ENCODE measurements at places on chromosomes 7 and 10.

DNA sequence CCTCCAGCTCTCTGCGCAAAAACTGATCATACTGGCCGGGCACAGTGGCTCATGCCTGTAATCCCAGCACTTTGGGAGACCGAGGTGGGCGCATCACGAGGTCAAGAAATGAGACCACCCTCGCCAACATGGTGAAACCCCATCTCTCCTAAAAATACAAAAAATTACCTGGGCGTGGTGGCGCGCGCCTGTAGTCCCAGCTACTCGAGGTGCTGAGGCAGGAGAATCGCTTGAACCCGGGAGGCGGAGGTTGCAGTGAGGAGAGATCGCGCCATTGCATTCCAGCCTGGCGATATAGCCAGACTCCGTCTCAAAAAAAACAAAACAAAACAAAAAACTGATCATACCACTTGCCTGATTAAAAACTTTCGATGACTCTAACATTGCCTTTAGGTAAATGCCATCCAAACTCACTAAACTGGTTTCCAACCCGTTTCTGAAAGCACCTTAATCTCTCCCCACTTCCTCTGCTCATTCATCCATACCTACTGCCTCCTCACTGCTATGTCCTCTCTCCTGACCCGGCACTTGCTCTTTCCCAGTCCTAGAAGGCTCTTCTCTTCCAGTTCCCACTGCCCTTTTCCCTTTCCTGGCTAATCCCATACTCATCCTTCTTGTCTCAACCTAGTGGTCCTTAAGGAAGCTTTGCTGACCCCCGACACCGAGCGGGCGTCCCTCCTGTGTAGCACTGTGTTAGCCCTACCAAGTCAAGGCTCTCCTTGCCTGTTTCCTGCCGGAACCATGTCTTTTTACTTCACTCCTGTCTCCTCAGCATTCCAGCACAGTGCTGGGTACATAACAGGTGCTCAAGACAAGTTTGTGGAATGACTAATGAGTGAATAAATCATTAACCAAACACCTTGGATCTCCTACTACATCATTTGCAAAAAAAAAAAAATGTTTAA, 686 bp upstream of the MIOS start:
- peak; percentile 44 for DNase-seq

DNA sequence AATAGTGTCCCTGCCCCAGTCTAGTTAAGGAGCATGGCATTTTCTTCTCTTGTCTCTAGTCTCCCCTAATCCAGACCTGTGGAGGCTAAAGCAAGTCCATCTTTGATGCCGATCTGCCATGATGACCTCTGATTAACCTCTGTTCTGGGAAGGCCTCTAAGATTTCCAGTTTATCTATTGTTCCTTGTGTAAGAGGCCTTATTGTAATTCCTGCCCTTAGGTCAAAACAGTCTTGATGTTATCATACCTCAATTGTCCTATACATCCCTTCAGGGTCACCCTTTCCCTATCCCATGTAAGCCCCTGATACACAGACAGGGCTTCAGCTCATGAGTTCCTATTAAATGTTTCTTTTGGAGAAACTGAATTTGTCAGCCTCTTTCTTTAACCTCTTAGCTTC, 4.9 kb upstream of the ZMIZ2 start:
- no peak for DNase-seq

DNA sequence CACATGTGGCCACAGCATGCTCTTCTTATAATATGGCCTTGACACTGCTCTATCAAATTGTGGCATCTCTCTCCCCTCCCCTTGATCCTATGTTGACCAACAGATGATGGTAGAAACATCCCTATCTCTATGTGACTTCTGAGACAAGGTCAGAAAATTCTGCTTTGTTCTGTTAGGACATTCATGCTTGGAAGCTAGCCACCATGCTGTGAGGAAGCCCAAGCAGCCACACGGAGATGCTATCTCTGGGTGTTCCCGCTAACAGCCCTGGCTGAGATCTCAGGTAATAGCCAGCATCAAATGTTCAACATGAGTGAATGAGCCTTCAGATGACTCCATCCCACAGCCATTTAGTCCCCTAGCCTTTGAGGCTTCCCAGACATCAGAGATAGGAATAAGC, 36.8 kb upstream of the CPXM2 start:
- no peak for DNase-seq

- no peak for DNase-seq
Observed at GRCh38 chr7:122864016-122864415, 22.2 kb downstream of the CADPS2 start.

GRCh38 chr7:25775999-25776743, 375.8 kb upstream of the NFE2L3 start:
- DNase-seq: no peak

DNA sequence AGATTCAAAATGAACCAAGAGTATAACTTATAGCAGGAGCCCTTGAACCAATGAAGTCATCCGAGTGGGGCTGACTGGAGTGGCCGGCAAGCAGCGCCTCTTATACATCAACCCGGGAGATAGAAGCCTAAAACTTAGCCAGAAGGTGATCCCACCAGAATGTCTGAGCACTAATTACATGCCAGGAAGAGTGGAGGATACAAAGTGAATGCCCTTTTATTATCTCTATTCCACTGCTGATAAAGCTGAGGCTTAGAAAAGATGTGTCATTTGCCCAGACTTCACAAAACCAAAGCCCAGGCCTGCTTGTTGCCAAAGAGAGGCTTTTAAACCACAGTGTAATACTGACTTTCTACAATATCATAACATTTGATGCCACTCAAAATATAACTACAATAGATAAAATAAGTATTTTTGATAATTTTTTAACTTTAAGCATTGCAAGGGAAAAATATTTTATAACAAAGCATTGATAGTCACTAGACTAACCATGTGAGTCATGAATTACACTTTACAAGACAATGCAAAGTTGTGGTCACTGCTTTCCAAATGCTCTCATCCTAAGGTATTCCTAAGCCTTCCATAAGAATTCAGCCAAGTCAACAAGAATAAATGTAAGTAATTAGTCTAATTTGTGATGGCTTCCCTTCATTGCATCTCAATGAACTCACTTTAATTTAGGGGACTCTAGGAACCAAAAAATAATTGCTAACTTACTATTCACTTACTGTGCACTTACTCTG, 58.6 kb upstream of the ARID5B start:
- DNase-seq: no peak

GRCh38 chr10:124703778-124704427, 40.3 kb downstream of the FAM53B start:
- DNase-seq: peak; percentile 57

GRCh38 chr10:65723525-65723924, 1202.3 kb upstream of the LRRTM3 start:
- DNase-seq: no peak

- DNase-seq: no peak
Observed at GRCh38 chr7:3636131-3636860, 335.2 kb downstream of the SDK1 start.

GRCh38 chr7:154769527-154769926, 233.4 kb downstream of the PAXIP1 start:
- DNase-seq: no peak

GRCh38 chr7:82805527-82805960, 357.1 kb downstream of the PCLO start:
- no peak for DNase-seq

GRCh38 chr10:122057841-122058413, 69.0 kb downstream of the TACC2 start:
- no peak for DNase-seq

- no peak for DNase-seq
Observed at GRCh38 chr10:110101464-110102144, 93.8 kb downstream of the ADD3 start.

DNA sequence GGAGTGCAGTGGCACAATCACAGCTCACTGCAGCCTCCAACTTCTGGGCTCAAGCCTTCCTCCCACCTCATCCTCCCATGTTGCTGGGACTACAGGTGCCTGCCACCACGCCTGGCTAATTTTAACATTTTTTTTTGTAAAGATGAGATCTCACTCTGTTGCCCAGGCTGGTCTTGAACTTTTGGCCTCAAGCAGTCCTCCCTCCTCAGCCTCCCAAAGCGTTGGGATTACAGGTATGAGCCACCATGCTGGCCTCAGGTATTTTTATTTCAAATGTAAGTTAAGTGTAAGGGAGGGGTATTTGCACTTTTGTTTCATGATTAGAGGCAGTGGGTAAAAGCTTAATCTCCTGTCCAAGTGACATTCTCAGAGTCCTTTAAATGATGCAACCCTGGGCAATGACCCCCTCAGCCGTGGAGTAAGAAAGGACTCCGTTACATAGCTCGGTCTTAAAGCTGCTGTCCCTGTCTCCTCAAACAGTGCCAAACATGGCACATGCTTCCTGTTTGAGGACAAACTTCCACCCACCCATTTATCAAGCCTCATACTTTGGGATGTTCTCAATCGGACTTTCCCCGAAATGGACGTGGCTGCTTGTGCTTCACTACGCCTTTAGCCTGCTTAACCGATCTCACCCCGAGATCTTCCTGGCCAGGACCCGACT, 296.1 kb downstream of the BAMBI start:
- DNase-seq: no peak

- no peak for DNase-seq
Observed at GRCh38 chr10:130485958-130486895, 350.0 kb downstream of the GLRX3 start.

DNA sequence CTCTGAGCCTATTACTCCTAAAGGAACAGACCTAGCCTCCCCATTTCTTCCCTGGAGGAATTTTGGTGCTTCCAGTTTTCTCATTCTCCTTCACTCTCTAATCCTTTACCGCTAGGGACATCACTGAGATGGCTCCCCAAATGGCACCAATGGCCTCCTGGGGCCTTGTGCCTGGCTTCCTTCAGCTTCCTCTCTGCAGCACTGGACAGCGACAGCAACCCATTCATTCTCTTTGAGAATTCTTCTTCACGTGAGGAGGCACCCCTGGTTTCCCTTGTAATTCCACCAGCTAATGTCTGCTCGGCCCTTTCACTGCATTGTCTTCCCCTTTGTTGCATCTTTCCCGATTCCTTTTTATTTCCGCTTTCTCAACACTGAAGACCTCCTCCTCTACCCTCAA, 24.6 kb upstream of the KDM7A start:
- DNase-seq: no peak

GRCh38 chr10:15516256-15517085, 145.4 kb upstream of the FAM171A1 start:
- no peak for DNase-seq

- no peak for DNase-seq
Observed at GRCh38 chr10:4607681-4608080, 218.3 kb upstream of the AKR1E2 start.

GRCh38 chr7:103499976-103500375, 54.0 kb upstream of the SLC26A5 start:
- no peak for DNase-seq

DNA sequence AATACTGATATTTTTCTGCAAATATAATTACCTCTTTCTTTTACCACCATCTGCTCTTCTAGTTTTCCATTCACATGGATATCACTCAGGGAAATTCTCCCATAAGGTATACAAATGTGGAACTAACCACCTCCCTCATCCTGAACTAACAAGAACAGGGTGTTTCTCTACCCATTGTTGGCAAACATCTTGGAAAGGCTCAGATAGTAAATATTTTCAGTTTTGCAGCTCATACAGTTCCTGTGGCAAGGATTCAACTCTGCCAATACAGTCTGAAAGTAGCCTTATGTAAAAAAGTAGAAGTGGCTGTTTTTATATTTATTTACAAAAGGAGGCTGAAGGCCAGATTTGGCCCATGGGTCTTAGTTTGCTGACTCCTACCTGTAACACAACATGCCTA, 513.0 kb upstream of the TEX47 start:
- no peak for DNase-seq

- DNase-seq: no peak
Observed at GRCh38 chr7:28182071-28182471, 1.5 kb upstream of the JAZF1 start.

DNA sequence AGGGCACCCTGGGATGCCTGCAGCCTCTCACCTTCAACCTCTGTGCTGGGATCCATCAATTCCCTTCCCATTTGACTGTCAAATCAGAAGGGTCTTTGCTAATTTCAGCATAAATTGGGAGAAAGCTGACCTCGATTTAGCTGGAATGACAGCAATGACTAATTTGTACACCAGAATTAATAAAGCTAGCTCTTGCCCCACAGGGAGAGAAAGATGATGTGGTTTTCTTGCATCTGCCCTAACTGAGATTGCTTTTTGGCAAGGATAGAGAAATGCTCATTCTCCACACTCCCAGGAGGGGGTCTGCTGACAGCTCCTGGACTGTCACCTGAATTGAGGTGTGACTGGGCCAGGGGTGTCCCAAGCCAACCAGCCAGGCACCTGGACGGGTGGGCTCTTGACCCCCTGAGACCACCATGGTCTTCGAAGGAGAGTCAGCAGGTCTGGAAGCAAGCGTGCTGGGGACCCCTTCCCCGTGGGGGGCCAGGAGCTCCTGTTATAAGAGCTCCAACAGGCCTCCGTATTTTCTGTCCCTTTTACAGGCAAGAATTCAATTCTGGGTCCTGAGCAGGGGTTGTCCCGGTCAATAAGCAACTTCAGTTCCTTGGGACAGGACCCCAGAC, 42.1 kb downstream of the RBM17 start:
- DNase-seq: no peak

DNA sequence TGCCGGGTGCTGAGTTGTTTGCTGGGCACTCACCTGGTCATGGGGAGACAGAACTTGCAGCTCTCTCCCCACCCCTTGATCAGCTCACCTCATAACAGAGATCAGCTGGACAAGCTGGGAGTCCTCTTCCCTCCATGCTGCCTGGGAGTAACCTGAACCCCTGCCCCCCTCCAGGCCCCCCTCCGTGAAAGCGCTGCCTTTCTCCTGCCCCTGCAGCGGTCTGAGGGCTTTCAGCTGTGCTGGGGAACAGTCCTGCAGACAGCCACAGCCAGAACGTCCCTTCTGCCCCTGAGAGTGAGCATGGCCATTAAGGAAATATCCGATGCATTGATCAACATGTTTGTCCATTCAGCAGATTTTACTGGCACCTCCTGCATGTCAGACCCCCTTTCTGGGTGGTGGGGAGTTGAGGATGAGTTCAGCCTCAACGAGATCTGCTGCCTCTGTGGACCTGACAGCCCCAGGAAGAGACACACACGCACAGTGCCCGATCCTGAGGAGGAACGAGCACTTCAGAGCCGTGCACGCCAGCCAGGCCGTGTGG, 4.5 kb downstream of the FAM20C start:
- no peak for DNase-seq
